ENCODE measurements at places on chromosomes 4 and X. TPM values are rescaled to one million over a fixed set of nuclear protein-coding genes. Genes with fewer than 3 reads are reported as not detected.

GRCh38 chrX:107736781-107737531 lies 38.6 kb downstream of the TSC22D3 start:
- DNase-seq, result no peak

Gene ZMAT1
- polyA plus RNA-seq, result 48.0 TPM

DNA sequence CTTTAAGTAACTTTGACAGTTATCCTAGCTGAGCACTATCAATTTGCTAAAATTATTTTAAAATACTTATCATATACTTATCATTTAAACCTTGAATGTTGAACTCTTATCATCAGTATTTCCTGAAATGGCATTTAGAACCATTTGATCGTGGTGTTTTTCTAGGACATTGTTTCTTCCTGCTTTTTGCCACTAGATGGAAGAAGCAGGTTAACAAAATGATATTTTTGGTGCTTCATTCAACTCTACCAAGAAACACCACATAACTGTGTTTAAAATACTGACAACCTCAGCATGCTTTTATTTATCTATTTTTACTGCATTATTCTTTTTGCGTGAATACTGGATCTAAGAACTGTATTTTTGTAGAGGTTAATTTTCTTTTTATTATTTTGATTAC lies 44.6 kb downstream of the C4orf33 start:
- DNase-seq, result no peak

GRCh38 chr4:101784957-101785356 lies 5.6 kb upstream of the BANK1 start:
- DNase-seq, result no peak

- DNase-seq, result peak; percentile 24
Measured at GRCh38 chr4:8779490-8779932, 92.1 kb downstream of the HMX1 start.

DNA sequence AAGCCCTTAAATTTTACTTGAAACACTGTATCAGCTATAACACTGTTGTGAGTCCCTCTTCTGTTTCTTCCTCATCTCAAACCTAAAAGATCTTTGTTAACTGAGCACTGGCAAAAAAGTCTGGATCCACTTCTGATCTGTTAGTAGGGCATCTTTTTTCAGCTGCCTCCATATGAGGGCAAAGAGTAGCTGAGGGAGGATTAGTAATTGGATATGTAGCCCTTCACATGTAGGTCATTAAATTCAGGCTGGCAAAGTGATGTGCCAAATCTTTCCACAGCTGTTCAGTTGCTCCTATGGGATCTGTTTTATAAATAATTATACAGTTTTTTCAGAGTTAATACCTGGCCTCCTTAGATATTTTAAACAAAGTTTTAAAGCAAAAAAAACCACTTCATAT lies 1.1 kb upstream of the TRMT10A start:
- DNase-seq, result no peak

GRCh38 chr4:184645904-184646610 lies 3.2 kb downstream of the CASP3 start:
- DNase-seq, result no peak

DNA sequence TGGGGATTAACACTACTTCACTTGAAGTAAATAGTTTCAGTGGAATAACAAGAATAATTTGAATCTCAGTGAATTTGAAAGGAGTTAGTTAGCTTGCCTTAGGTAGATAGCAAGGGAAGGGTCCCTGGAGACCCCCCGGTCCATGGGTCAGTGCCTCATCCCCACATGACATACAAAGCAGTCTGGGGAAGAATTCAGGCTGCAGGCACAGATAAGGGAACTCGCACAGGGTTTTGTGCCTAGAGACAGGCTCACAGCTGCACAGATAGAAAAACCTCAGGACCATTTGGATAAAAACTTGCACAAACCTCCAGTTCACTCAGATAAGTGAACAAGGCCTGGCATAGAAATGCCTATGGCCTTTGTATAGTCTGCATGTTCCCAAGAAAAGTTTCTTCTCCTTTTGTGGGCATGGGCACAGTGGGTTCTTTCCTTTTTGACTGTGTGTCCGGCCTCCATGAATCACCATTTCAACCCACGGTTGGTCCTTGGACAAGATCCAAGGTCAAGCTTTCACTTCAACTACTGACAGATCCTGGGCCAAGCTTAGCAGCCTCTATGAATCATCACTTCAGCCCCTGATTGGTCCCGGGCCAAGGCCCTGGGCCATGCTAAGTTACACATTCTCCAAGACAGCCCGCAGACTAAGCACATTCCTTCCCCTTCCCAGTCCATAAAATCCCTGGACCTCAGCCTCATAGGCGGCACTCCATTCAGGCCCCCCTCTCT lies 108.3 kb upstream of the KLHL4 start:
- peak; percentile 28 for DNase-seq

DNA sequence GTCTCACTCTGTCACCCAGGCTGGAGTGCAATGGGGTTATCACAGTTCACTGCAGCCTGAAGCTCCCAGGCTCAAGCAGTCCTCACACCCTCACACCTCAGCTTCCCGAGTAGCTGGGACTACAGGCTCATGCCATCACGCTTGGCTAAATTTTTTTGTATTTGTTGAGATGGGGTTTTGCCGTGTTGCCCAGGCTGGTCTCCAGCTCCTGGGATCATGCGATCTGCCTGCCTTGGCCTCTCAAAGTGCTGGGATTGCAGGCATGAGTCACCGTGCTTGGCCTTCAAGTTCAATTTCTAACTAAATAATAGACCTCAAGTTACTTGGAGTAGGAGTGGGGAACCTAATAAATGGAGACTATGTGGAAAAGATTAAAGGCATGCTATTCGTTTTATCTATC lies 48.9 kb downstream of the MND1 start:
- DNase-seq, result no peak

DNA sequence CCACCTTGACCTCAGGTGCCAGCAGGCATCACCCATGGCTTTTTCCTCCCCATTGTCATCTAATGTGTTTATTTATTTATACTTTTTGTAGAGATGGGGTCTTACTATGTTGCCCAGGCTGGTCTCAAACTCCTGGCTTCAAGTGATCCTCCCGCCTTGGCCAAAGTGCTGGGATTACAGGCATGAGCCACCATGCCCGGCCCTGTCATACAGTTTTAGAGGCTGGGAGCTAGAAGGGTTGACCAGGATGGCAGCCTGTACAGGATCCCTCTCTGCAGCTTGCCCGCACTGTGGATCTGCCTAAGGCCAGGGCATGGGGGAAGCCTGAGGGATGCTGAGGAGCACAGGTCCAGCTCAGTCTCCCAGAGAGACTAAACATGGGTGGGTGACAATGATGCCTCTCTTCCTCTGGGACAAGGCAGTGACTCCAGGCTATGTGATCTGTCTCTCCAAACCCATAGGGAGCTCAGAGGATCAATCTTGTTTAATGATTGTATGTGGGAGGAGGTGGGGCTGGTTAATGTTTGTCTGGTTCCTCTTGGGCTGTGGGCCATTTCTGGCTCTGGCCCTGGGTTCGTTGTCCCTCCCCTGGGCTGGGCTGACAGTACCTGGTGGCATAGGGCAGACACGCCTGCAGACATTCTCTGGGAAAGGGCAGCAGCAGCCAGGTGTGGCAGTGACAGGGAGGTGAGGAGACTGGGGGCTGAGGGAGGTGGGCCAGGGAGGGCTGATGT lies 8.3 kb upstream of the GJB1 start:
- no peak for DNase-seq

DNA sequence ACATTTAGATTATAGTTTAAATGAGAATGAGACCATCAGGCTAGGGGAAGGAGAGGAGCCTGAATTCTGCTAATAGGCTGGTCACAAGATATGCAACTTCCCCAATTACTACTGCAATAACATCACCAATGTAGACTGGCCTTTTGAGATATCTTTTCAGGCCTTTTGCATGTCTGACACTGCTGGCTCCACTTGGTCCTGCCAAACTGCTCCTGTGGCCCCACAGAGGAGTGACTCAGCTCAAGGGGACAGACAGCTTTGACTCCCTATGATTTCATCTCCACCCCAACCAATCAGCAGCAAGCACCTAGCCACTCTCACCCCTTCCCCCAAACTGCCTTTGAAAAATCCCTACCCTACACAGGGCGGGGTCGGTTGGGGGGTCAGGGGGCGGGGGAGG lies 22.8 kb downstream of the GPRIN3 start:
- no peak for DNase-seq

DNA sequence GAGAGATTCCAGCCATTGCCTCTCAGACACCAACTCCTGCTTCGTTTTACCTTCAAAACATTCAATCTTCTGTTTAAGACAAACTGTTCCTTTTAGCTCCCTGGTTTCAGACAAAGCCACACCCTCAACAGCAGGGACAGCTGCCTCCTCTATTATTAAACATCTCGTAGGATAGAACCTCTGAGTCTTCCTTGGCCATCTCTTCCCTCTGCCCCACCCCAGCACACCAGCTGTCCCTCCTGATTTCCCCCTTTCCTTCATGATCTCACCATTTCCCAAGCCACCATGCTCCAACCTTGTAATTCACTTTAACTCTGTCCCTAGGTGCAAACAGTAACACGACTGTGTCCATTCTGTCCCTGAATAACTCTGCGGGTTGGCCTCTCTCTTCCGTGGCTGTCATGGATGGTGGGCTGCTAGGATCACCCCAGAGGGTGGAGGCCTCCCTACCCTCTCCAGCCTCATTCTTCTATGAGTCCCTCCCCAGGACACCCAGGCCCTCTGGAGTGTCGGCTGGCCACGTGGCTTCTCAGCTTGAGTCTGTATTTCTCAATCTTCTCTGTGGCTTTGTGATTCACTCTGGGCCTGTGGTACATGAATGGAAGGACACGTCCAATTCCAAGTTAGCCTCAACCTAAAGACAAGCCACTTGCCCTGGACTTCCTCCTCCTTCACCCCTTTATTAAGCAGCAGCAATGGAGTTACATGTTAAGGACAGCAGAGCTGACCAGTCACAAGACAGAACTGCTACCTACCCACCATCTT lies 349.9 kb downstream of the FBXW7 start:
- DNase-seq, result no peak

Gene NSG1
- polyA plus RNA-seq, result 6.0 TPM

GRCh38 chrX:46941341-46941740 lies 29.1 kb downstream of the JADE3 start:
- DNase-seq, result no peak

DNA sequence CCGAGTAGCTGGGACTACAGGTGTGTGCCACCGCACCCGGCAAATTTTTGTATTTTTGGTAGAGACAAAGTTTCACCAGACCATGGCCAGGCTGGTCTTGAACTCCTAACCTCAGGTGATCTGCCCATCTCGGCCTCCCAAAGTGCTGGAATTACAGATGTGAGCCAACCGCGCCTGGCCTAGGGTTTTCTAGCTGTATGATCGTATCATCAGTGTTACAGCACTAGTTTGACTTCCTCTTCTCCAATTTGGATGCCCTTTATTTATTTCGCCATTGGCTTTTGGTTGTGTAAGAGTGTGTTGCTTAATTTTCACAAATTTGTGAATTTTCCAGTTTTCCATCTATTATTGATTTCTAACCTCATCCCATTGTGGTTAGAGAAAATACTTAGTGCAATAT lies 5.2 kb downstream of the TKTL1 start:
- DNase-seq, result no peak

Gene TCP11X2
- 0.87 TPM for polyA plus RNA-seq

DNA sequence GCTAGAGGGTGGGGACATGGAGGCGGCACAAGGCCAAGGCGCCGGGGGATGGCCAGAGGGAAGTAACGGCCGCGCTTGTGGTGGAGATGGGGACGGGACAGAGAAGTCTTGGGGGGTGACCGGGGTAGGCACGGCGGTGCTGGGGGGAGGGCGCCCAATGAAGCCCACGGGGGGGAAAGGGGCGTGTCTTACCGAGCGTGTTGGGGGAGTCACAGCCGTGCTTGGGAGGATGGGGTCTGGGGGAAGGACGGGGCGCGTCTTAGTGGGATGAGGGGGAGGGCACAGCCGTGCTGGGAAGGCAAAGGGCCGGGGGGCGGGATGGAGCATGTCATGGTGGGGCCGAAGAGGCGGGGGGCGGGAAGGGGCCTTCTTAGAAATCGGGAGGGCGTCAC lies 952 bp downstream of the ARSD start:
- DNase-seq, result peak; percentile 31

Gene BEX5
- 10.4 TPM for polyA plus RNA-seq

DNA sequence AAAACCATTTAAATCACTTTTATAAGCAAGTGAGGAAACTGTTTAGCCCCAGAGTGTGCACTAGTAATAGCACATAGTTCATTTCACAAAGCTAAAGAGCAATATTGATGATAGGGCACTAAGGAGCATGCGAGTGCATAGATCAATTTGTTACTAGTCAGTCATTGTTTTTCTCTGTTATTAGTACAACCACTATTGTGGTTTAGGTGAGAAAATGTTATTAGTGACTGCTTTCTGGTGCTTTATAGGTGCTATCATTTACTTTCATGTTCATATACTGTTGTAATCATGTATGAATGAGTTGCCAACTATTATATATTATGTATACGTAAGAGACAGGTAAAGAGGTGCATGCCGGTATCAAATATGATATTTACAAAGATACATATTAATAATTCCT lies 113.8 kb downstream of the CCSER1 start:
- no peak for DNase-seq

DNA sequence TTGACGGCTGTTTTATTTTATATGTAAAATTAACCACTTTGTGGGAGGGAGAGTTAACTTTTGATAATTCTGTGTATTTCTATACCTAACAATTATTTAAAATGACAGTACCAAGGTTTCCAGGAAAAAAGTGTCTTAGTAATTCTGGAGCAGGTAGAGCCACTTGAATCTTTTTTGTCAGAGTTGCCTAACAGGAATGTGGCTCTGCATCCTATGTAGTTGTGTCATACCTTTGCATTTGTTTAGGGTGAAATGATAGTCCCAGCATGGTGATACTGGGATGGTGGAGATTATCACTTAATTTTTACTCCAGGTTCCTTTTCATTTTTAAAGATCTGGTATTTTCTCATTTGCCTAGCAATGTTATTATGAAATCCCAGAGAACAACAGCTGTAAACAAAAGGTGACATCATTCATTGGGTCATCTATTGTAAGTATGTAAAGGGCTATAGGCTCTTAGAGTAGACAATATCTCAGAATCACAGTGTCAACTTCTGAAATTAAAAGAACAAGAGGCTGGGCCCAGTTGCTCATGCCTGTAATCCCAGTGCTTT lies 9.6 kb downstream of the SGMS2 start:
- DNase-seq, result no peak

Gene GLOD5
- polyA plus RNA-seq, result 1.3 TPM

- no peak for DNase-seq
Measured at GRCh38 chr4:97950836-97951235, 192.4 kb downstream of the STPG2 start.

Gene RRH
- 0.34 TPM for polyA plus RNA-seq

Gene MAGED1
- 334 TPM for polyA plus RNA-seq

DNA sequence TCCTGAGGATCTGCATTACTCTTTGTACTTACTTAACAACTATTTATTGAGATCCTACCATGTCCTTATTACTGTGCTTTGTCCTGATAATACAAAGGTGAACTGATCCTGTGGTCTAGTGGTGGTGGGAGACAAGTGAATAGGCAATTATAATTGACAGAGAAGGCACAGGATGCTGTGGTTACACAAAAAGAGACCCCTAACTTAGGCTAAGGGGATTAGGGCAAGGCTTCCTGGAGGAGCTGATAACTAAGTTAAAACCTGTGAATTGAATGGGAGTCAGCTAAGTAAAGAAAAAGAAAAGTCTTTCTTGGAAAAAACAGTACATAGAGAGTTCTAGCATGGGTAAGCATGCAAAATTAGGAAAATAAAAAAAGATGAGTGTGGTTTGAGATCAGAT lies 164.4 kb downstream of the LARP7 start:
- DNase-seq, result no peak
